ENCODE measurements at places on chromosomes 2 and 18.

GRCh38 chr2:68853915-68854314 is 17.3 kb downstream of the BMP10 start:
- no peak for DNase-seq

DNA sequence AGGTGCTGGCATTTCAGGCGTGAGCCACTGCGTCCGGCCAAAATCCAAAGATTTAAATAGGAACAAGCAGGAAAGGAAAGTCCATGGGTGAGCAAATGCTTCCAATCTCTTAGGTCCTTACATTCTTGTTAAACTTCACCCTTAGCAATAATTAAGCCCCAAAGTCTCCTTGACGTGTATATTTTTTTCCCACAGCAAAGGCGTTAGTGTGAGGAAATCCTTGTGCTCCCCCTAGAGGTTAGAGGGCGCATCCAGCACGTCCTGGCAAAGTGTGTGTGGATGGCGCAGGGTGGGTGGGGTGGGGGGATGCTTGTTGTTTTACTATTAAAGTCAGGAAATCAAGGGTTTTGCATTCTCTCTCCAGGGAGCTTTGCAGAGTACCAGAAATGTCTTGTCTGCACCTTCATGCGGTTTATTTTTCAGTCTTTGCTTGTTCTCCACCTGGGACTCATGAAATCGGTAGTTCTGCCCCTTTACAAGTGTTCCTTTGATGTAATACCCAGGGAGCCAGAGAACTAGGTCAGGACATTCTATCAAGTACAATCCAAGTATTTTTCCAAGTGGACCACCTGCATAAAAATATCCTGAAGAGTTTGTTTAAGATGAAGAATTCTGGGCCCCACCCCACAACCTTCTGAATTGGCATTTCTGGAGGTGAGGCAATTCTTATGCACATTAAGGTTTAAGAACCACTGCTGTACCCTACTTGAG is 22.2 kb upstream of the ITSN2 start:
- DNase-seq: peak; percentile 49

DNA sequence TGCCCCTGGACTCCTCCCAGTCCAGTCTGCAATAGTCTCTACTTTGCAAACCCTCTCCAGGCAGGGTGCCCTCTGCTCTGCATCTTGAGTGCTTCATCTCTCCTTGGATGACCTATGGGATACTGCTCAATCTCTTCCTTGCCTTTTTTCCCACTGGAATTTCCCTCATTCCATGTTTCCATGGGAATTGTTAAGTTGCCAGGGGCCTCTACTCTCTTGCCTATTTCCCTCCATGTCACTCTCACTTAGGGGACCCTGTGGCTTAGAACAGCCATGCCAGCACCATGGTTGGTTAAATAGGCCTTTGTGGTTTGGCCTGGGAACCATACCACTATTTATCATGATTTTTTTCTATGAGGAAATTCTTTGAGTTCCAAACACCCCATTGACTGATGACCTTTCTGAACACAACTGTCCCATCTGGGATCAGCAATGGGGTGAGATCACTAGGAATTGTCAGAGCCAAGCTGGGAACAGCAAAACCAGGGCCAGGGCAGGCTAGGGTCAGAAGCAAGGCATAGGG is 91.4 kb upstream of the RBMS1 start:
- DNase-seq: no peak

GRCh38 chr2:42897358-42897757 is 105.0 kb upstream of the HAAO start:
- DNase-seq: no peak

- peak; percentile 56 for DNase-seq
Measured at GRCh38 chr18:11733031-11733430, 44.0 kb downstream of the GNAL start.

- DNase-seq: no peak
Measured at GRCh38 chr2:223932816-223933800, 12.0 kb downstream of the WDFY1 start.

GRCh38 chr18:76057386-76057785 is 437.7 kb downstream of the ZNF516 start:
- no peak for DNase-seq

GRCh38 chr2:45988879-45989278 is 308.3 kb upstream of the EPAS1 start:
- DNase-seq: no peak

DNA sequence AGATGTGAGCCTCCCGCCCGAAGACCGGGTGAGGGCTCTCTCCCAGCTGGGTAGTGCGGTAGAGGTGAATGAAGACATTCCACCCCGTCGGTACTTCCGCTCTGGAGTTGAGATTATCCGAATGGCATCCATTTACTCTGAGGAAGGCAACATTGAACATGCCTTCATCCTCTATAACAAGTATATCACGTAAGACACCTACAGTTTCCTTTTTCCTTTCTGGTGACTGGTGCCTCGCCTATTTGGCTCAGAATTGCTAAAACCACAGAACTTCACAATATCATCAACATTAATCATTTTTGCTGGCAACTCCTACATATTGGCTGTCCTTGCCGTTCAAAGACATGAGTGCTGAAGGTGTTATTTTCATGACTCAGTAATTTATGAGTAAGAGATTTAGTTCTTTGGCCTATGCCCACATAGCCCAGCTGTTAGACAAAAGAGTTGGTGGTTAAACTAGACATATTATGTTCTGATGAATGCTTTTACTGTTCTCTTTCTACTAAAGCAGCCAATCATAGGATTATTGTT is 2.2 kb downstream of the STAMBP start:
- peak; percentile 97 for DNase-seq

DNA sequence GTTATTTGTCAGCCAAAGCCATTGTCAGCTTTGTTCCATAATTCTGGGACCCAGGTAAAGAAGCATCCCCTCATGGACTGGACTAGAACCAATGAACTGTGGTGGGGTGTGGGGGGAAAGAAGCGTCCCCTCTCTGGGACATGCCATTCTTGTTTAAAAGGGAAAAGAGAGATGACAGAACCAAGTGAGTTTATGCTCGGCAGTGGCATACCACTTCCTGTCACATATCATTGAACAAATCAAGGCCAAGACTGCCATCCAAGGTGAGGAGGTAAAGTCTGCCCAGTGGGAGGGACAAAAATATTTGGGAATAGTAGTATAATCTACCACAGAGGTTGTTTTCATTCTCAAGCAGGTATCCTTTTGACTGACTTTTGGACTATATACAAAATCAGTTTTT is 4.7 kb upstream of the GLS start:
- no peak for DNase-seq

- no peak for DNase-seq
Measured at GRCh38 chr18:848062-848861, 36.2 kb upstream of the YES1 start.

DNA sequence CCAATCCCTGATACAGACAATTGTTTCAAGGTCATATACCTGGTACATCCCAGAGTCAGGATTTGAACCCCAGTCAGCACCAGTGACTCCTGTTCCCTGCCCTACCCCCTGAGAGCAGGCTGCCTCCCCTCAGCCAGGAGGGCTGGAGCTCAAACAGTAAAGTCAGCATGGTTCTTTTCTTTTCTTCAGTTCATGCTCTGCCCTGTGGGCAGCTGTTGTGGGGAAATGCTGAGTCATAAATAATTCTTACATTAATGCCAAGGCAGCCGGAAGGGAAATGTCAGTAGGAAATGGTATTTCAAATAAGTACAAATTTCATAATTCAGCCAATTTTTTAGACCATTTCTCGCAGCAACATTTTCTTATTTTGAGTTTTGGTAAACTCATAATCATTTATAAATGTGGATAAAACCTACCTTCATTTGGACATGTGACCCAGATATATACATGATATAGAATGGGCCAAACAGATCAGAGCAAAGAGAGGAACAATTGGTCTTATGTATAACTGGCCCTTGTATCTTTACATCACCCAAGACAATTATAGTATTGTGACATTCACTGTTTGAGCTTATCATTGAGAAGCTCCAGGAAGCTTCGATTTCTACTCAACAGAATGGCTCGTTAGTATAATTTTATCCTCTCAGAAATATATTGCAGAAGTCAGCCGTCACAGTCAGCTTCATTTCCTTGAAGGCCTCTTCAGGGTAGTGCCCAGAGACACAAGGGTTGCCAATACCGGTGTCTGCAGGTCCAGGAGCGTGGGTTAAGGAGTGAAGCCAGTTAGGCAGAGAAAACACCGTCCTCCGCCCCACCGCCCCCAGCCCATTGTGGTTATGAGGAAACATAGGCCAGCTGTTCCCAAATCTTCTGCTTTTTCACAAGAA is 28.0 kb upstream of the SCYGR1 start:
- DNase-seq: peak; percentile 31

DNA sequence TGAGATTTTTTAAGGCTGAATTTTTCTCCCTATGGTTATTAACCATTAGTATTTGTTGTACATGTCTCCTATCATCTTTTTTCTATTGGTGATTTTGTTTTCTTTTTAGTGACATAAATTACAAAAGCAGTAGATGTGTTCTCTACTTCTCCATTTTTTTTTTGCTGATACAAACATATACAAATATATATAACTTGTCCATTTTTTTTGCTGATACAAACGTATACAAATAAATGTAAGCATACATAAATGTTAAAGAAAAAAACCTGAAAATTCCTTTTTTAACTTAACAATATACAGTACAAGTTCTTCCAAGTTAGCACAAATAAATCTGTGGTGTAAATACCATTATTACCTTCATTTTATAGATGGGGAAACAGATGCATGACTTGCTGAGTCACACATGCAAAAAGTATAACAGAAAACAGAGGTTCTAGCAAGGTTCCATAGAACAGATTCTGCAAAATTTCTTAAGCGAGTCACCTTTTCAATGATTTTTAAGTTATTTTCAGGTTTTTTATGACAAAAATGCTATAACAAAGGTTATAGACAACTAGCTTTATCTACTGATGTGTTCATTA is 2.1 kb downstream of the MSGN1 start:
- no peak for DNase-seq

GRCh38 chr2:134288814-134289213 is 34.9 kb downstream of the MGAT5 start:
- no peak for DNase-seq

DNA sequence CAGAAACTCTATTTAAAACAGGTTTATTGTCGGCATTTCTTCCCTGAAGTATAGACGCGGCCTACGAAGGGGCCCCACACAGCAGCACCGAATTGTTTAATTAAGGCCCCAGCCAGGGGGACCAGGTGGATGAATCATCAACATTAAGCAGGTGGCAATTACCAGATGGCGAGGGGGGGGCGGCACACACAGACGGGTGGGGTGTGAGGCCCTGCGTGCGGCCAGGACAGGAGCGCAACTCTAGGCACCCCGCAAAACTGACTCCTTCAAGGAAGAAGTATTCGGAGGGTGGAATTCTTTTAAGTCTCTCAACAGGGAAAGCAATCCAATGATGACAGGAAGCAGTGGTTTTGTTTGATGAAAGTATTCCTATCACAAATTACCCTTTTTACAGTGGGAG is 830.4 kb downstream of the GALR1 start:
- DNase-seq: no peak

DNA sequence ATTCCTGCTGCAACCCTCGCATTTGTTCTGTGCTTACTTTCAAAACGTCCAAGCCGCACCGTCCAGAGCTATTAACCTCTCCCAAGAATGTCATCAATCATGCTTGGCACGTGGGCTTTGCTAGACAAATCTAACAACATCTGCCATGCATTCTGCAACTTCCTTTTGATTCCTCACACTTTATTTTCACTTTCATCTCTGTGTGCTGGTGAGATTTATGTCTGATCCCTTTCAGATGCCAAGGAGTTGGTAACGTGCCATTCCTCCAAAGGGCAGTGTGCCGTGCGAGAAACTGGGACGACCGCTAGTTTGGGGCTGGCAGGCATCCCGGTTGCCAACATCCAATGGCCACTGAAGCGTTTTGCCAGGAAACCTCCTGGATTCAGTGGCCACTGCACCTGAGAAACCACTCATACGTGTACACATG is 230.0 kb upstream of the PARD3B start:
- DNase-seq: peak; percentile 76

- DNase-seq: no peak
Measured at GRCh38 chr2:23073056-23073455, 311.9 kb upstream of the KLHL29 start.

DNA sequence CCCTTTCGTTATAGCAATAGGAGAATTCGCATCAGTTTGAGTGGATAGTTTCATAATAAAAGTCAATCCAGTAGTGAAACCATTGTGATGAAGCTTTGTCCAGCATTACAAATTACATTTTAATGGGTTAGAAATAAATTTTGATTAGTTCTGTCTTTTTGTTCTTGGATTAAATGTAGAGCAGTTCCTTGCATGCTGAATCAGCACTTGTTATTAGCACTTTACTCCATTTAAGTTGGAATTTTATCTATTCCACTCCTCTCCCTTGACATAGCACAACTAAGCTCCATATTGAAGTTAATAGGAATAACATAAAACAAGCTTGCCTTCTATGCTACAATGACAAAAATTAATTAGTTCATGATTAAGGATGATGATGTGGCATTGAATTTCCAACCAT is 624.1 kb downstream of the CCDC85A start:
- DNase-seq: no peak

DNA sequence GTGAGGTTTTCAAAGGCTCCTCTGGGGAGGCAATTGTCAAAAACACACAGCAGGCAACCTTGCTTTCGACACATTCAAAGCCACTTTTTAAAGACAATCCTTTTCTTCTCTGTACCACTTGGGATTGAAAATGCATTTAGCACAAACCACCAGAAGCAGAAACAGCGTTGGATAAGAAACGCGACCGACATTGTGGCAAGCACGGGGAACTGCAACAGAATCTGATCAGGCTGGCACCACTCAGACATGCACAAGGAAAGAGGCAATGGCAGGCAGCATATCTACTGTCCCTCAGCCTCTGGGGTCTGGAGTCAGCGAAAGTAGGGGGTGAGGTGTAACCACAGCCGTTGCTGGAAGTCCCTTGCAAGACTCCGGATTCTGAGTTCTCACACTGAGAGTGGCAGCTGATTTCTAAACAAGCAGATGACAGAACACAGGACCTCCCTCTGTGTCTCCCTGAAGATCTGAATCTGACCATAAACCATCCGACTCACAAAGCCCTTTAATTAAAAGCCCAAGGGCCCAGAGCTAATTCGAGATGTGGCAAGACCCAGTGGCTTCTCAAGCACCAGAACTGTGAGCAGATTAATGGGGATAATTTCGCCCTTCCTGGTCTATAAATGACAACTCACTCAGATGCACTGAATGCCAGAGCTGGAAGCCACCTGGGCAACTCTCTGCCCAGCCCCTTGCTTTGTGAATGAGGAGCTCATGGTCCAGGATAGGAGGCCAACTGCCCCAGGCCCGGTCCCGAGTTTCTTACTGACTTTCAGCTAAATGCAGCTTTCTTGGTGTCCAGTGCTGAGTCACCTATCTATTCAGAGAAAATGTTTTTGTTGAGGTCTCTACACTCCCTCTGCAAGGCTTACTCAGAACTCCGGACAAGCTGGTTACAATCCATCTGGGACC is 29.6 kb downstream of the CYRIA start:
- peak; percentile 36 for DNase-seq
